Fibroblast of upper back skin (primary cell): ENCODE measurements at places on chromosomes 5 and 9.
A peak's percentile ranks its signal among the peaks of the same experiment; 100 is the strongest.

DNA sequence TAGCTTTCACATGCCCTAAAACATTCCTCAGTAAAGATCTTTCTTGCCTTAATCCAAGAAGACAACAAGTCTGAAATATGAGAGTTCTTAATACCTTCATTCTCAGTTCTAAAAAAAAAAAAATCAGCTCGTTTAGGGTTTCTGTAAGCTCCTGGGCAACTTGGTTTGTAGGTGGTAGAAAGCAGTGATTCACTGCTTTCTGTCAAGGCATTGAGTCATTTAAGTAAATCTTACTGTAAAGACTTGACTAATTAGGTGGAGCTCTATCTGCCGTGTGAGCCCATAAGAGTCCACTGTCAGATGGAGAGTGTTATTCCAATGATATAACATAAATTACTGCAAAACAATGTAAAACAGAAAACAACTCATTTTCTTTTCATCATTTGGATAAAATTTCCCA, 56.1 kb upstream of the MAST4 start:
- no peak for DNase-seq

- no peak for DNase-seq
Observed at GRCh38 chr5:25862276-25862675, 1176.1 kb downstream of the CDH9 start.

- no peak for DNase-seq
Observed at GRCh38 chr5:117621921-117622320, 1047.3 kb upstream of the SEMA6A start.

DNA sequence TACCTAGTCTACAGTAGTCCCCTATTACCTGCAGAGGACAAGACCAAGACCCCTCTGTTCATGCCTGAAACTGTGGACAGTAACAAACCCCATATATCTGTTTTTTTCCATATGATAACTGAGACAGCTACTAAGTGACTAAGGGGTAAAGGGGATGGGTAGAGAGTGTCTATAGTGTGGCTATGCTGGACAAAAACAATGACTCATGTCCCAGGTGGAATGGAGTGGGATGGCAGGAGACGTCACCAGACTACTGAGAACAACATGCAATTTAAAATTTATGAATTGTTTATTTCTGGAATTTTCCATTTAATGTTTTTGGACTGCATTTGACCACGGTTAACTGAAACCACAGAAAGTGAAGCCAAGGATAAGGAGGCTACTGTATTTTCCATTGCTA, 171.8 kb downstream of the AGTPBP1 start:
- peak; percentile 23 for DNase-seq
